ENCODE measurements at places on chromosomes 12 and 14. TPM values are rescaled to one million over a fixed set of nuclear protein-coding genes. Genes with fewer than 3 reads are reported as not detected.

DNA sequence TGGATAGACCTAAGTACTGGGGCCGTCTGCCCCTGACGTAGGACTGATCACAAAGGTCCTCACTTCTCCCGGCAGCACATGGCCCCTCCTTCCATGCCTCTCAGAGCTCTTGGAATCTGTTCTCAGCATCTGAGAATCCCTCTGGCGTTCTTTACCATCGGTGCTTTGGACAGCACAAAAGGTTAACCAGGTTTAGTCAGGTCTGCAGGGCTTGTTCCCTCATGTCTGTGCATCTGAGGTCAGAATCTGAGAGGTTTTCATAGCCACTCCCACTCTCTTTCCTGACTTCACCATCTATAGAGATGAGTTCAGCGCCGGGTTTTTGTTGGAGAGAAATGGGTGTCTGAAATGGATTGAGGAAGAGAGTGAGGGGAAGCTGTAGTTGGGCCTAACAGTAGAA lies 130.0 kb upstream of the ARHGAP5 start:
- no peak overlapping the region for H3K4me3 ChIP-seq
- no peak overlapping the region for H3K27ac ChIP-seq
- H3K36me3 ChIP-seq: no peaks in the 10 kb centered on the region

- peaks cover 1% of the 10 kb centered on the region for H3K4me1 ChIP-seq
- no peak overlapping the region for H3K4me3 ChIP-seq
- peak; percentile 29 for DNase-seq
- H3K27me3 ChIP-seq: no peaks in the 10 kb centered on the region
Observed at GRCh38 chr14:105062048-105062433, 3.2 kb downstream of the GPR132 start.

DNA sequence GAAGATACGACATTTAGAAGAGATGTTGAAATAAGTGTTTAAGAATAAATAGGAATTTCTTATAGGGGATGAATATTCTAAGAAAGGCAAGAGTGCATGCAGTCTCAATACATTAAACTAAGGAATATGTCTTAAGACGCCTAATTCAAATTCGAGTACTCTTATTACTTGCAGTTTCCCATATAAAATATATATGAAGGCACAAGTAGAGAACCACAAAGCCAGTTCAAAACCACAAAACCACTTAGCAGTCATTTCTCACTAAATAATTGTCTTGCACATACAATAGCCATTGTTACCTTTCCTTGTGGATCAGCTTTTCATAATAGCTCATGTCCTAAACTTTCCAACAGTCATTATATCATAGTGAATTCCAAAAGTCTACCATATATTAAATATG lies 91.0 kb upstream of the MON2 start:
- no peak overlapping the region for H3K4me3 ChIP-seq
- H3K27me3 ChIP-seq: no peaks in the 10 kb centered on the region
- no peak for DNase-seq

- no peak for DNase-seq
- H3K36me3 ChIP-seq: no peaks in the 10 kb centered on the region
- H3K4me1 ChIP-seq: peaks cover 5% of the 10 kb centered on the region
- H3K27me3 ChIP-seq: no peaks in the 10 kb centered on the region
- no peak overlapping the region for H3K4me3 ChIP-seq
- H3K27ac ChIP-seq: no peak overlapping the region
Observed at GRCh38 chr12:46464863-46465262, 92.3 kb upstream of the SLC38A2 start.

DNA sequence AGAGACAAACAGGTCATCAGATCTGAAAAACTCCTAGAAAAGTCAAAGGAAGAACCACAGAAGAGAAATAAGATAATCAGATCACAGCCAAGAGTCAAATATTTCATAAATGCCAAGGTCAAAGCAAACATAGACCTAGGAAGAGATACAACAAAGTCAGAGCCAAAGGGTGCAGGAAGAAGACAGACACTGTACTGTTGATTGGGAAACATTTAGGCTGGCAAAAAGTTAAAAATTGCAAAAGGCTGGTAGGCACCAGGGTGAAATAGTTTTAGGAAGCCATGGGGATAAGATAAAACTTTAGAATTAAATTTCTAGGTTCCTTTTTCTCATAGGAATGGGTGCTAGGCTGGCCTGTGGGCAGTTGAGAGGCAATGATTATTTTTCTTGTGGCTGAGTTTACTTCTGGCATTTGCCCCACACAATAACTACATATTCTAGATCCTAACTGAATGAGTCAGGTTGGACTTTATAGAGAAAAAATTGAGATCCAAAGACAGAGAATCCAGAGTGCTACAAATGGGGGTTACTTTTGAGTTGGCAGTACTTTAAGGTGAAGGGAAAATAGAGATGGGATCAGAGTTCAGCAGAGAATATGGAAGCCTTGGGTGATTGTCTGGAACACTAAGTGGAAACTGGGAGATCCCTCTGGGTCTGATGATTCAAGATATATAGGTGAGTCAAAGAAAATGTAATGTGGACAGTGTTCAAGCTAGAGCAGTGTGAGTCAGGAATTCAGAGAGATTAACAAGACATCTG lies 215.5 kb downstream of the C12orf50 start:
- H3K27ac ChIP-seq: peak overlapping the region; percentile 85
- H3K36me3 ChIP-seq: no peaks in the 10 kb centered on the region
- peaks cover 43% of the 10 kb centered on the region for H3K4me1 ChIP-seq
- DNase-seq: no peak
- H3K27me3 ChIP-seq: no peaks in the 10 kb centered on the region

GRCh38 chr14:104780513-104781030 lies 15.0 kb downstream of the AKT1 start:
- H3K4me1 ChIP-seq: no peaks in the 10 kb centered on the region
- peak; percentile 75 for DNase-seq
- no peaks in the 10 kb centered on the region for H3K27me3 ChIP-seq
- no peak overlapping the region for H3K4me3 ChIP-seq
- H3K27ac ChIP-seq: no peak overlapping the region

TOMM20L gene
- not detected for total RNA-seq

STAC3 gene
- 0.36 TPM for total RNA-seq

ADAMTS20 gene
- total RNA-seq: not detected

INHBC gene
- not detected for total RNA-seq

All from osteoblast (primary cell).